ENCODE measurements at places on chromosomes 5 and 9. TPM values are rescaled to one million over a fixed set of nuclear protein-coding genes. Genes with fewer than 3 reads are reported as not detected.

Gene POU4F3
- not detected for total RNA-seq

Gene SPATA31E1
- not detected for total RNA-seq

Gene DIPK1B
- 19.7 TPM for total RNA-seq

Gene FBXL7
- total RNA-seq: 1.4 TPM

Gene F2RL2
- 0.08 TPM for total RNA-seq

DNA sequence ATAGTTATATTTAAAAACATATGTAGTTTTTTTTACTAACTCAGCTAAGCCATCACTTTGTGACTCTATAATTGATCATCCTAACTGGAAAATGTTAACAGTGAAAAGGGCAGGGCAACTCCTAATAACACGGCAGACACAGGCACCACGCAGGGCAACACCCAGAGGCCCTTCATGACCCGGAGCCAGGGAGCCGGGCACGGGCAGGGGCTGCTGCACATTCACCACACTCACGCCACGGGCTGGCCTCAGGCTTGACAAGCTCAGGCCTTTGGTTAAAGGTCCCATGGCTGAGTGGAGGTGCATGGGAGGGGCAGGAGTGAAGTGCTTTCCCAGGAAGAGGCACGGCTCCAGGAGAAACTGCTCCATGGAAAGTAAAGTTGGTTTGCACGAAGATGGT, 53.0 kb upstream of the FAM120A start:
- H3K27me3 ChIP-seq: no peaks in the 10 kb centered on the region
- no peak overlapping the region for H3K4me3 ChIP-seq
- no peak for DNase-seq
- H3K36me3 ChIP-seq: no peaks in the 10 kb centered on the region
- H3K27ac ChIP-seq: no peak overlapping the region
- H3K4me1 ChIP-seq: no peaks in the 10 kb centered on the region

GRCh38 chr9:136090768-136091581, 4.1 kb downstream of the NACC2 start:
- no peaks in the 10 kb centered on the region for H3K27me3 ChIP-seq
- no peaks in the 10 kb centered on the region for H3K36me3 ChIP-seq
- H3K27ac ChIP-seq: no peak overlapping the region
- DNase-seq: no peak

- H3K4me1 ChIP-seq: peaks cover 5% of the 10 kb centered on the region
- H3K36me3 ChIP-seq: no peaks in the 10 kb centered on the region
- H3K27ac ChIP-seq: no peak overlapping the region
- H3K27me3 ChIP-seq: no peaks in the 10 kb centered on the region
Observed at GRCh38 chr5:112979723-112980122, 3.1 kb downstream of the DCP2 start.

DNA sequence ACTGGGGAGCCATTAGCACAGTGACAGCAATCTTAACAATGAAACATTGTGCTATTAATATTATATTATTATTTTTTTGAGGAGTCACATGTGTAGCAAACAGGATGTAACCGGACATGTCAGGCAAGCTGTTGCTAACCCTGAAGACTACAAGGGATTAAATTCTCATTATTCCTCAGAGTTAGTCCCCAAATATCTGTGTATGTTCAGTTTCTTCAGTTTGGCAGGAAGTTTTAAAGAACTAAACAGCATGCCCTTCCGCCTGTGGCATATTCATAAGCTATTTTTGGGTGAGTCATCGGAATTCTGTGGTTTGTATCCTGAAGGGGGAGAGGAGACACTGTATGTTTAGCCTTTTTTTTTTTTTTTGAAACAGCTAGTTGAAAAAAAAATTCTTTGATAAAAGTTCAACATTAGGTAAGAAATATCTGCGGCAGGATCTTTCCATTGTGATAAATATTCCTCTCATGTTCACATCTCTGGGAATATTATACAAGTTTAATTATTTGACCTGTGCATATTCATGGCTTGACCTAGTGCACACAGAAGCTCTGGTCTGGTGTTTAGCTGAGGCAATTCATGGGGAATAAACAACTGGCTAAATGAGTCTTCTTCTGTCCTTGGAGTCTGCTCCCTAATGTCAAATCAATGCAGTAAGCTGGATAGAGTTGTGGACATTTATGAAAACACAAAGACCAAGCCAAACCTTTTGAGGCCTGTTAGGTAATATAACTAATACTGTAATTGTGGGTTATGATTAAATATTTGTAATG, 202.7 kb upstream of the CDKN2B start:
- DNase-seq: no peak
- no peaks in the 10 kb centered on the region for H3K27me3 ChIP-seq
- no peak overlapping the region for H3K27ac ChIP-seq
- H3K36me3 ChIP-seq: no peaks in the 10 kb centered on the region
- H3K4me1 ChIP-seq: peaks cover 4% of the 10 kb centered on the region

GRCh38 chr5:44367203-44367602, 22.0 kb downstream of the FGF10 start:
- H3K27me3 ChIP-seq: no peaks in the 10 kb centered on the region
- no peak overlapping the region for H3K27ac ChIP-seq
- no peaks in the 10 kb centered on the region for H3K36me3 ChIP-seq
- no peak overlapping the region for H3K4me3 ChIP-seq
- no peaks in the 10 kb centered on the region for H3K4me1 ChIP-seq
- no peak for DNase-seq

DNA sequence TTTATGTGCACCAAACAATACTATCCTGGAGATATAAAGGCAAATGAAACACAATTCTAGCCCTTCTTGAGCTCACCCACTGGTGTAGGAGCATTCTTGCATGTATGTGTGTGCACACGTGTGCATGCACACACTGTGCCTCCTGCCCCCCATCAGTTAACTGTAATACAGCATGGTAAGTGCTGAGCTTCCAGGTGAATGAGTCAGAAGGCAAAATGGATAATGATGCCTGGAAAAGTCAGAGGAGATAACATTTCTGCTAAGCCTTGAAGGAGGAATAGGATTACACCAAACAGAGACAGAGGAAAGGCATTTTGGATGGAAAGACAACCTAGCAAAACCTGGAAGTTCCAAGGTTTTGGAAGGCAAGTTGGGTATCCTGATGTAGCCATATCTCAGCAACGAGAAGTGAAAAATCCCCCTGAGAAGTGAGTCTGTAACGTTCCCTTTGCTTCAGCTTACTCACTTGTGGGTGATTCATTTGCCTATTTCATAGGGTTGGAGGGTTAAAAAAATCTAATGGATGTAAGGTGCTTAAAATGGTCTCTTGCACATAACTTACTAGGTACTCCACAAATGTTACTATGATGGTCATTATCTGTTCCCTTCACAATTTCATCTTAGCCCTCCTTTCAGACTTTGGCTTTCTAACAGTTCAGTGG, 101.4 kb upstream of the STC2 start:
- H3K4me1 ChIP-seq: no peaks in the 10 kb centered on the region
- no peak overlapping the region for H3K4me3 ChIP-seq
- no peak for DNase-seq
- no peaks in the 10 kb centered on the region for H3K27me3 ChIP-seq
- no peak overlapping the region for H3K27ac ChIP-seq
- H3K36me3 ChIP-seq: no peaks in the 10 kb centered on the region

DNA sequence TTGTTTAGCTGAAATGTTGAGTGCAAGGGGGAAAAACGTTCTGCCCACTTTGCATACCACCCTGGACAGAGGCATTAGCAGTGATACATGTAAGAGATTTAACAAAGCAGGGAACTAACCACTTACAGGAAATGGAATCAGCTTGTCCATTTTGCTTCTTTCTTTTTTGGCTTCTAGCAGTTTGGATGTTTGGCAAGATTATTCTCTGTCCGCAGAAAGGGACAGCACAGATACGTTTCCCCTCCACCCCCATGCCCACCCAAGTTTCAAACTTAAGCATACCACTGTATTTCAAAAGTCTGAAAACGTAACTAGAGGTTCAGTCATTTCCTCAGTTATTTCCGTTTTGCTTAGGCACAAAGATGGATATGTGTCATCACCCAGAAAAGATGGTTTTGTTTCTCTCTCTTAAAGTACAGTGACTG, 118.4 kb downstream of the GDNF start:
- H3K4me1 ChIP-seq: peaks cover 3% of the 10 kb centered on the region
- H3K4me3 ChIP-seq: no peak overlapping the region
- no peaks in the 10 kb centered on the region for H3K36me3 ChIP-seq
- H3K27ac ChIP-seq: no peak overlapping the region
- no peak for DNase-seq
